ENCODE measurements at places on chromosomes 3 and 15. TPM values are rescaled to one million over a fixed set of nuclear protein-coding genes. Genes with fewer than 3 reads are reported as not detected.

Gene PARP15
- total RNA-seq, result 7.0 TPM

- DNase-seq, result no peak
These were observed 525.5 kb downstream of the ZIC1 start for GRCh38 chr3:147934451-147935180.

DNA sequence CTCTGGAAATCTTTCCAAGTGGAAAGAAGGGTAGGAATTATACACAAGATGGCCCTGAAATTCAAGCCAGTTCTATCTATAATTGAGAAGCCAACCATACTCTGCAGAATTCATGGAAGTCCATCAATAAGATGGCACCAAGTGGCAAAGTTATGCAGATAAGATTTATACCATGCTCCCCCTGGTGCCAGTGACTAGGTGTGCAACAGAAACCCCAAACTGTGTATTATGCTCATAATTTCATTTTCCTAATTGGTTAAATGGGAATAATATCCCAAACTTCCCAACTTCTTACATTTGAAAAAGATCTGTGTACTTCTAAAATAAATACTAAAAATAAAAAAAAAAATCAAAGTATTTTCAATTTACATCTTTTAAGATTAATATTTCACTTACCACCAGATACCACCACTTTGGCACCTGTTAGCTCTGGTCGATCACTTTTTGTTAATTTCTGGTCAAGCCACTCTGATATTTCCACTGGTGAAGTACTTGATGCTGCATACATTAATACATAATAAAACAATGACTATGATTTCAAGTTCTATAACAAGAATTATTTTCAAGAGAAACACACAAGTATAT is 25.9 kb downstream of the ETFA start:
- DNase-seq, result no peak

- DNase-seq, result no peak
These were observed 31.8 kb downstream of the XXYLT1 start for GRCh38 chr3:195239121-195239520.

- DNase-seq, result no peak
These were observed 198.4 kb upstream of the ZNF717 start for GRCh38 chr3:75983609-75984290.

Gene MYZAP
- 0.27 TPM for total RNA-seq
